Effector CD4-positive, alpha-beta T cell (primary cell): ENCODE measurements at places on chromosomes 1 and 21.

DNA sequence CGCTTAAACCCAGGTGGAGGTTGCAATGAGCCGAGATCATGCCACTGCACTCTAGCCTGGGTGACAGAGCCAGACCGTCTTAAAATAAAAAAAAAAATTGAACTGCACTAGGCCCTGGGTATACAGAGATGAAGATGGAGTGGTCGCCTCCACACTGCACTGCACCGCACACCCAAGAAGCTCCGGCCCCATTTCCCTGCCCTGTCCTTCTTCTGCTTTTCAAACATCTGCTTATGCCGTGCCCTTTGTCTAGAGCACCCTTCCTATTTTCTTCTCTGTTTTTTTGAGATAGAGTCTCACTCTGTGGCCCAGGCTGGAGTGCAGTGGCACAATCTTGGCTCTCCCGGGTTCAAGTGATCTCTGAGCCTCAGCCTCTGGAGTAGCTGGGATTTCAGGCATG, 17.4 kb downstream of the IQGAP3 start:
- no peak for DNase-seq

DNA sequence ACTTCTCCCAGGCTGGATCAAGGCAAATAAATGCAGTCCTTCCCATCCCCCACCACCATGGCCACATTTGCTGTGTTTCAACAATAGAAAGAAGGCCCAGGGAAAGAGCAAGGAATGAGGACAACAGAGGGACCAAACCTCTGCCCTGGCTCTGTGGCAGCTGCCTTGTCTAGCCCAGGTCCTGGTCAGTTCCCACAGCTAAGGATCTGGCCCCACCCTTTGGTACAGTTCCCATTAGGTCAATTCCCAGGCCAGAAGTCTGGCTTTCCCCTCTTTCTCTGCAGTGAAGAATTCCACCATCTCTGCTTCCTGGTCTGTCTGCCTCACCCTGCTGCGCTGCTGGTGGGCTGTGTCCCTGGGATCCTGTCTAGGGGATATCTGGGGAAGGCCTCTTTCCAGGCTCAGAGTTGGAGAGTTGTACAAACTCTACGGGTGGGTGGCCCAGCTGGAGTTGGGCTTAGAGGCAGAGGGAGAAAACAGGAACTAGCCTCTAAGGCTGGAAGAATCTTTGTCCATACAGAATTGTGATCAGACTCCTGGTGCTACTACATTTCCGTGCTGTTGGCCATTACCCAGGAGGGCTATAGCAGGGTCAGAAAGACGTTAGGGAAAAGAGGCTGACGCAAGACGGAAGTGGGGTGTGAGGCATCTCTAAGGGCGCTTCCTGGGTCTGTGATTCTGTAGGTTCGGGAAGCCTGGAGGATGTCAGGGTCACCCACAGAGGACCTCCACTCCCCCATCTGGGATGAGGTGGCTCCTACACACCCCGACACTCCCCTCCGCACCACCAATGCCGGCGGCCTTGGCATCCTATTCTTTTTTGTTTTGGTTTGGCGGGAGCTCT, 953 bp upstream of the NDUFS2 start:
- no peak for DNase-seq

- DNase-seq: no peak
These were observed 79.9 kb downstream of the LACTBL1 start for GRCh38 chr1:22892789-22893188.

DNA sequence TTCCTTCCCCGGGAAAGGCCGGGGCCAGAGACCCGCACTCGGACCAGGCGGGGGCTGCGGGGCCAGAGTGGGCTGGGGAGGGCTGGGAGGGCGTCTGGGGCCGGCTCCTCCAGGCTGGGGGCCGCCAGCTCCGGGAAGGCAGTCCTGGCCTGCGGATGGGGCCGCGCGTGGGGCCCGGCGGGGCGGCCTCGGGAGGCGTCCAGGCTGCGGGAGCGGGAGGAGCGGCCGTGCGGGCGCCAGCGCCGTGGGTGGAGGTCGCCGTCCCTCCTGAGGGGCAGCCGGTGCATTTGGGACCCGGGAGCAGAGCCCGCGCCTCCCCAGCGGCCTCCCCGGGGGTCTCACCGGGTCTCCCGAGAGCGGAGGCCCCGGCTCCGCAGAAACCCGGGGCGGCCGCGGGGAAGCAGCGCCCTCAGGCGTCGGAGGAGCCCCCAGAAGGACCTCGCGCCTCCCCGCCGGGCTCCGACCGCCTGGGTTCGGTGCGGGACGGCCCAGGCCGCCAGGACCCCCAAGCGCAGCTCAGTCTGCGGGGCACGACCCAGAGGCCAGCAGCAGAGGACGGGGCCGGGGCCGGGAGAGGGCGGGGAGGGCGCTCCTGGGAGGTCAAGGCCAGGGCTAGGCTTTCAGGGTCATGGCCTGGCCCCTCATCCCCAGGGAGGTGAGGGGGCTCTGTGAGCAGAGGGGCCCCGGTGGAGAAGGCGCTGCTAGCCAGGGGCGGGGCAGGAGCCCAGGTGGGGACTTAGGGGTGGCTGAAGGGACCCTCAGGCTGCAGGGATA, 7.2 kb upstream of the SLX9 start:
- DNase-seq: peak; percentile 68

DNA sequence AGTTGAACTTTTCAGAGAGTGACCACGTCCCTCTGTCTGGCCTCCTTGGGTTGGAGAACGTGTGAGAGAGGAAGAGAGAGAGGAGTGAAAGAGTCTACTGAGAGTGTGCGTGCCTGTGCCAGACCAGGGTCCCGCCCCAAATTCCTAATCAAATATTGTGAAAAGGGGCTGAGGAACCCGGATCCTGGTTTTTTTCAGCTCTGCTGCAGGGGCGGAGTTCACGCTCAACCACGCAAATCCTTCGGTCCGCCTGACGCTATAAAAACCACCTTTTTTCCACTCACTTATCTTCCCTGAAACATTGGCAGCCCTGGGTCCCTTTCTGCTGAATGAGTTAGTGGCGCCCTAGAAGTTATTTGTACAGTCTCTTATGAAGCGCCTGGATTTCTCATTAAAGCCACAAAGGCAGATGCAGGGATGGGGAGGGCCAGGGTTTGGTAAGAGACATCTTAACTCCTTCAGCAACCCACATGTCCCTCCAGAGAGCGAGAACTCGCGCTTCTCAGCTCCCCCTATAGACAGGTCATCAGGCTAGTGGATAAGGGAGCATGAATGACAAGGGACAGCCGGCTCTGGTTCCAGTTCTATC, at the start of gene FMOD:
Gene FMOD (minus strand): TSS at position 86 of the 589 bp plus-strand sequence. CDS start 2,852 bp downstream, outside the sequence.
- no peak for DNase-seq

DNA sequence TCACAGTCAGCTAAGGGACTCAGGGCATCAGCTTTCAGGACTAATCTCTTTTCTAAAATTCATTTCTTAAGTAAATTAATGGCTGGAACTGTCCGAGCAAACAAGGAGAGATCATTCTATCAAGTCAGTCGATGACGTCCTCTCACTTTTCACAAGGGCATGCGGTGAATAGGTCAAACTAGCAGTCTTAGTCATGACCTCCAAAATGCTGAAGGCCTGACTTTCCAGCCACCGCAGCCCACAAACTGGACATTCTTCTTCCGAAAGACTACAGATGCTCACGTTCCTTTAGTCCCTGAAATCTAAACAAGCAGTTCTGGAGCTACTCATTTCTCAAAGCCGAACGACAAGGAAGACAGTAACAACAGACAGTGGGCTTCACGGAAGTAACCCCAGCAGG, 127.9 kb downstream of the TIAM1 start:
- no peak for DNase-seq

GRCh38 chr1:192252776-192253175, 64.0 kb upstream of the RGS21 start:
- DNase-seq: no peak

GRCh38 chr1:18560692-18561091, 70.0 kb upstream of the PAX7 start:
- DNase-seq: no peak

DNA sequence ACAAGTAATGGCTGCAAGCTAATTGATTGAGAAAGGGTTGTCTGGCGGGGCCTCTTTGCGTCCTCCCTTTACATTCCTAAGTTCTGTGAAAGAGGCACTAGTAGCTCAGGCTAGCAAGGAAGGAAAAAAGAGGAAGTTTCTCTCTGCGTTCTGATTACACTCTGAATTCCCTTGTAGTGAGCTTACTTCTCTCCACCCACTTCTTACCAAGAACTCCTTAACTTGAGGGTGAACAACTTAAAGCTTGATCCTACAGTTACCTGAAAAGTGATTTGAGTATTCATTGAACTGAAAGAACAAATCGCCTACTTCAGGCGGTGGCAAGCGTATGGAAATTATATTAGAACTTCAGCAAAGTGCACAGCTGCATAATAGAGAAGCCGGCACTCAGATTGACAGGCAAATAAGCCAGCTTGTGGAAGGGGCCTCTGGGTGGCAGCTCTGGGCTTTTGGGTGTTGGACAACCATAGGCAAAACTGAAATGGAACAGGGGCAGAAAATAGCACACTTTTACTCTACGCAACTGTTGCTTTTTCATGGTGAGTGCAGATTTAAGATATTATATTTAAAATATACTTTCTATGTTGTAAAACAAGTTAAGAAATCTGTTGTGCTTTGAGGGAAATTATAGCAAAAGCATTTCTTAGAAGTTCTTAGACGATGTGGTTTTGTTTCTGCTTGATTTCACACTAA, 464.5 kb downstream of the USP25 start:
- DNase-seq: no peak

GRCh38 chr1:221712198-221712684, 29.6 kb downstream of the DUSP10 start:
- peak; percentile 64 for DNase-seq

GRCh38 chr1:205067031-205067430, 17.2 kb downstream of the TMEM81 start:
- no peak for DNase-seq

GRCh38 chr1:9476790-9477463, 62.3 kb upstream of the SLC25A33 start:
- no peak for DNase-seq

DNA sequence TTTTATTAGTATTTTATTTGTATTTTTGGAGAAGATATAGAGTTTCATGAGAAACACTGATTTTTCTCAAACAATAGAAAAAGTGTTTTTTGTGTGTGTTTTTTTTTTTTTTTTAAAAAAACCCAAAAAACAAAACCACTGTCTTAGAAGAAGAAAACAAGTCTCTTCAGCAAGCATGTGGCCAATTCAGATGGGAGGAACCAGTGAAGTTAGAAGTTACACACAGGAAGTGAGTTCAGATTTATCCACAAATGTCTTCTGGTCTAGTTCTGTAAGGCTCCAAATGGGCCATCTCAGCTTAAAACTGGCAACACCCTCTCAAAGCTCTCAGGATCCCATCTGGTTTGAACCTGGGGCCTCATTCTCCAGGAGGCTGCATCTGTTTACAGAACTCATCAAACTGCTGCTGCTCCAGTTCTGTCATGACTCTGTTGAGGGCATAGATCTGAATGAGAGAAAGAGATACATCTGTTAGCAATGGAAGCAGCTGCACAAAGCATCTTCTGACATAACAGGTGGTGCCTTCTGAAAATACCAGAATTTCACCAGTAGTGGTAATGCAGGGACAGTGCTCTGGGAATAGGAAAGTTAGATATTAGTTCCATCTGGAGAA, 9.8 kb upstream of the ERMAP start:
- no peak for DNase-seq

- DNase-seq: no peak
These were observed 197.0 kb upstream of the LHX8 start for GRCh38 chr1:74937176-74937575.

GRCh38 chr1:71228241-71228640, 147.4 kb upstream of the ZRANB2 start:
- DNase-seq: no peak

- DNase-seq: no peak
These were observed at the start of gene FYB2 for GRCh38 chr1:56819387-56819899. FYB2 (minus strand) TSS chr1:56819404; CDS start chr1:56819290, 114 bp downstream.

GRCh38 chr1:204296431-204296988, 63.2 kb downstream of the PLEKHA6 start:
- DNase-seq: no peak

DNA sequence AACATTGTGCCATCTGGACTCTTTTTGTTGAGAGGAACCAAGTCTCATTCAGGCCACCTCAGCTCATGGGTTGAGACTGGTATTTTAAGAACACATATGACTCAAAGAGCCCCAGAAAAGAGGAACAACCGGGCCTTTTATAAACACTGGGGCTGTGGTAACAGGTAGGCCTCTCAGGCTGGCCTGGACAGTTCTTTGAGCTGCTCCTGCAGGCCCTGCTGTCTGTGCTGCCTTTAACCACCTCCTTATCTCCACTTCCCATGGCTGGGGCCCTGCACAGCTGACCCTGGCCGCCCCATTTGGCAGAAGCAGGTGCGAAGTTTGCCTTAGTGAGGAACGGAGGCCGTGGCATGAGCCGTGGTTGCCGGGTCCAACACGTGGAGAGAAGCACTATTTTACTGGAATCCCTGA, 163.3 kb downstream of the RHOU start:
- DNase-seq: no peak

- no peak for DNase-seq
These were observed 49.6 kb downstream of the UBE2T start for GRCh38 chr1:202291961-202292712.

DNA sequence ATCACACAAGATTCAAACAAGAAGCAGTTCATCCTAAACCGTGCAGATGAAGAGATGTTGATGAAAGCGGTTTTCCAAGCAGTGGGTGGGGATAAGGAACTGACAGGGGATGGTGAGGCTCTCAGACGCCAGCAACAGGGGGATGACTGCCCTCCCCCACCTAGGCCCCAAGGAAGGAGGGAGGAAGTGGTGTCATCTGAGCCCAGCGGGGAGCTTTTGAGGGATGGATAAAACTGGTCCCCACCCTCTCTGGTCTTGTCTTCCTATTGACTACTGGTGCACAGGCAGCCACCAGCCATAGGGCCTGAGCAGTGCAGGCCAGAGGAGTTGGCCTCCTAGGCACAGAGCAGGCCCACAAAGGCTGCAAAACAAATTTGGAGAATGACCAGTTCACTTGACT, 175.5 kb downstream of the HUNK start:
- no peak for DNase-seq

GRCh38 chr1:67555461-67556296, 125.5 kb upstream of the SERBP1 start:
- no peak for DNase-seq

DNA sequence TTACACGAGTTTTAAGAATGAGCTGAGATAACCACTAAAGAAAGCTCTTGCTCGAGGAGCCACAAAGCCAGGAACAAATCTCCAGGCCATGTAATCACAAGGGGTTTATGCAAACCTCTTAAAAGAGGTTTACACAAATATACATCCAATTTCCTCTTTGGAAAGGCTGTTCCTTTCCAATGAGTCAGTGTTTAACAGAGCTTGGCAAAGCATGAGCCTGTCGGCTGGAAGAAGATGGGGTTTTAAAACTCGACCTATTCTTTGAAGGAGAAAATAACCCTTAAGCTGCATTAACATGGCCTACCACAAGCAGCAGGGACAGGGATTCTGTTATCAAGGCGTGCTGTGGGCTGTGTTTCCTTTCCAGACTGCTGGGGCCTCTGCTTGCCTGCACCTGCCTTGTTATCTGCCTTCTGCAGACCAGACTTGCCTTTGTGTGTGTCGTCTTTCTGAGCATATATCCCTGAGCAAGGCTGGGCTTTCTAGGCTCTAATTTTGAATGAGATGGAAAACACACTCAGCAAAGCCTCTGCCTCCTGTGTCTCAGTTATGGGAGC, 40.6 kb upstream of the CYP2J2 start:
- DNase-seq: no peak
